ENCODE measurements at places on chromosomes 2 and 18.

DNA sequence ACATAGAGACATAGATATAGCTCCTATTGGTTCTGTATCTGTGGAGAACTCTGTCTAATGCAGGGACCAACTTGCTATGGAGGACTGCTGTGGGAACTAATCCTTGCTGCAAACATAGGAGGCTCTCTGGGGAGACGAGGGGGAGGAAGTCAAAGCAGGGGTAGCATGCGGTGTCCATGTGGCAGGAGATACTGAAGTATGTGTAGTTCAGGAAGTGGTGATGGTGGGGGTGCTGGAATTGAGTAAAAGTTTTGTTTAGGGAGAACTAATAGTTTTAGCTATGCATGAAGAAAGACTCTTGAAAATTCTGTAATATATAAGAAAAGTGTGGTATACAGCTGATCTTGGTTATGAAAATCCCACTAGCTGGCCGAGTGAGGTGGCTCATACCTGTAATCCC is 62.0 kb downstream of the ANKRD44 start:
- no peak for DNase-seq

DNA sequence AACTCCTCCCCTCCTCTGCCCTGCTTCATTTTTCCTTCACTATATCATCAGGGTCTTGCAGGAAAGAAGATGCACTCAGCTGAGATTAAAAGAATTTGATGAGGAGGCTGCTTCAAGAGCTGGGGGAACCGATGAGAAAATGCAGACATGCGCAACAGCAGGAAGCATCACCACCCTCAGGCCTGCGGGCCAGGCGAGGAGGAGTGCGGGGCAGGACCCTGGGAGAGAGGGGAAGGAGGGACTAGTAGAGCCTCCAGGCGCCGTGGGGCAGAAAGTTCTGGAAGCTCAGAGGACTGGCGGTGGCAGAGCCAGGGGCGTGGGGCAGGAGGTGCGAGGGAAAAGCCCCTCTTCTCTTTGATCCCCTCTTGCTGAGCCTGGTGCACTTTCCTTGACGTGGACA is 108.2 kb downstream of the CD226 start:
- no peak for DNase-seq

DNA sequence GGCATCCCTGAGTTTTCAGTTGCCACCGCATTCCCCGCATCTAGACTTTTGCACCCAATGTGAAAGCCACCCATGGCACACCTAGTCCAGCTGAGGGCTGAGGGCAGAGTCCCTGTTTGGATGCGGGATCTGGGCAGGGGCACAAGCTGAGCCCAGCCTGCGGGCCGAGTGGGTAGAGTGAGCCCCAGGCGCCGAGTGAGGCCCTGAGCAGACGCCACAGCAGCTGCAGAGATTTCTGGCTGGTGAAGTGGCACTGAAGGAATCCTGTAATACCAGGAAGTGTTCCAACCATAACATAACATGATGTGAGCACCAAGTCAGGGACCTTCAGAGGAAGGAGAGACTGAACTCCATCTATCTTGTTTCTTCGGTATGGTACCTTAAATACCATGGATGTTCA is 27.7 kb upstream of the FRZB start:
- DNase-seq, result no peak

DNA sequence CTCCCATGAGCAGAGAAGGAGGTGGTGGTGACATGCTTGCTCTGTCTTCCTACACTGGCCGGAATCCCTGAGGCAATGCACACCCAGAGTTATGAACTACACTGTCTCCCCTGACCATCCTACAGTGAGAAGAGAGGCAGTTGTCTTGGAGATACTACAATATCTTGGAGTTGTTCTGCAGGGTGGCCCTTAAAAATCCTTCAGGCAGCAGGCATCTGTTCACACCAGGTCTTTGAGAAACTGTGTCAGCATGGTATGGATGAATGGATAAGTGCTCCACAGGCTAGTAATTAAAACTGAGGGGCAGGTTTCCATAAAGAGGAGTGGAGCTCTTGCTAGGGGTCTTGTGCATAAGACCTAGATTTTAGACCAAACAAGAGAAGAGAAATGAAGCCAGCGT is 223.7 kb upstream of the COPS8 start:
- DNase-seq, result no peak

- DNase-seq, result no peak
Observed at GRCh38 chr18:35478520-35479435, 19.0 kb downstream of the INO80C start.

All from stimulated activated CD8-positive, alpha-beta memory T cell treated with anti-CD3 and anti-CD28 coated beads, Interleukin-7, amount 100 ng/mL, for 1 hour (primary cell).